ENCODE measurements at places on chromosomes 3 and 15. TPM values are rescaled to one million over a fixed set of nuclear protein-coding genes. Genes with fewer than 3 reads are reported as not detected.

DNA sequence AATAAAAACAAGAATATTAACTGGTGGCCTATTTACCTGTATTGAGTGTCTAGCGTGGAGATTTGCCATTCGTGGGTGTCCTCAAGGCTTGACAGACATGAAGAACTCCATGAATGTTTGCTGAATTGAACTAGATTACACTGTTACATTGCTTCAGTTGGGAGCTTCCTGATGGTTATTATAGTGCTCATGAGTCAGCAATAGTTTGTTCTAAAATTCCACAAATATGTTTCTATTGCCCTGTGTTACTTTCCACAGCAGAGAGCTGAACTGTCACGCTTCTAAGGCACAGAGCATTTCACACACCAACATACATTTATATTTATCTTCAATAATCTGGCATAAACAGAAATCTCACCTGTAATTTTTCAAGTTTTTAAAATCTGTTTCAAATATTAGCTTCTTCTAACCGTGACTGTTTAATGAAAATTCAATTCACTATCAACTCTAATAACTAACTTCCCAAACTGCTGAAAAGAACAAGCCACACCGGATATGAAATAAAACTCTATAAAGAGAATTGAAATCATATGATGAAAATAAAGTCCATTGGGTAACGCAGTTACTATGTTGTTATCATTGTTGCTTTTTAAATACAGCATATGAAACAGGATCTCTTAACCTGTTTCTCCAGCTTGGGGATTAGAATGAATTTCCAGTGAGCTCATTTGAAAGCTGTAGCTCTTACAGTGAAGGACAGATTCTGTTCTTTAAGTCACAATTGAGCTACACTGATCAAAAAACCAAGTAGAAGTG lies 61.2 kb upstream of the MCF2L2 start:
- no peaks in the 10 kb centered on the region for H3K27me3 ChIP-seq
- H3K4me3 ChIP-seq = no peak overlapping the region
- H3K4me1 ChIP-seq = peaks cover 29% of the 10 kb centered on the region

DNA sequence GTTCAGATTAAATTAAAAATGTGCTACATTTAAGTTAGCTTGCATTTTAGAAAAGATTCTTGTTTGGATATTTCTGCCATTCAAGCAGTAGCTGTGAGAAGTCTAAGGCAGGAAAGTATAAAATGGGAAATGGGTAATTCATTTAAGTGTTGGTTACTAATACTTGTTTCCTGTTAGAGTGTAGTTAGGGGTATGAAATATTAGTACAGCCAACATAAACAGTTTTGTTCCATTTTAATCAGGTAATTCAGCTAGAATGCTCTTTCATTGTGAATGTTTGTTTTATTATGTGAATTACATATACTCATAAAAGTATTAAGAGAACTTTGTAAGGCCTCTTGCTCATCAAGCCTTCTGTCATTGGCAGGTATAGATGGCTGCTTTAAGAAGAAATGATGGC lies 19.9 kb downstream of the TATDN2 start:
- no peak overlapping the region for H3K4me3 ChIP-seq
- peaks cover 12% of the 10 kb centered on the region for H3K36me3 ChIP-seq
- H3K27me3 ChIP-seq = no peaks in the 10 kb centered on the region
- H3K27ac ChIP-seq = no peak overlapping the region
- no peak for DNase-seq
- no peaks in the 10 kb centered on the region for H3K4me1 ChIP-seq

DNA sequence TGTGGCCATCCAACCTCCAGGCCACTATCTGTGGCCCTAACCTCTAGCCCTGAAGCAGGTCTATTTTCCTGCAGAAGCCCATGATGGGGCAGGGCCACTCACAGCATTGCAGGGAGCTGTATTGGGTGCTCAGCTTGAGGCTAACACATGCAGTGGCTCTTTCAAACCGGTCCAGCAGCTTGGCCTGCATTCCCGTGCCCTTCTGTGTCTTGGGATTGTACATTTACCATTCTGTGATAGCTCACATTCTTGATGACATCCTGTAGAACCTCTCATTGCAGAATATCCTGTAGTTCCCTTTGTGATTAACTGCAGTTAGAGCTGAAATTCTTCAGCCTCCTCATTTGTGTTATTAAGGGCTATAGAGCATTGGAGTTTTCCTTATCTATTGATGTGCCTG lies 60.8 kb upstream of the ANKRD34C start:
- H3K27me3 ChIP-seq = no peaks in the 10 kb centered on the region
- no peaks in the 10 kb centered on the region for H3K36me3 ChIP-seq
- H3K4me3 ChIP-seq = no peak overlapping the region
- H3K27ac ChIP-seq = no peak overlapping the region

DNA sequence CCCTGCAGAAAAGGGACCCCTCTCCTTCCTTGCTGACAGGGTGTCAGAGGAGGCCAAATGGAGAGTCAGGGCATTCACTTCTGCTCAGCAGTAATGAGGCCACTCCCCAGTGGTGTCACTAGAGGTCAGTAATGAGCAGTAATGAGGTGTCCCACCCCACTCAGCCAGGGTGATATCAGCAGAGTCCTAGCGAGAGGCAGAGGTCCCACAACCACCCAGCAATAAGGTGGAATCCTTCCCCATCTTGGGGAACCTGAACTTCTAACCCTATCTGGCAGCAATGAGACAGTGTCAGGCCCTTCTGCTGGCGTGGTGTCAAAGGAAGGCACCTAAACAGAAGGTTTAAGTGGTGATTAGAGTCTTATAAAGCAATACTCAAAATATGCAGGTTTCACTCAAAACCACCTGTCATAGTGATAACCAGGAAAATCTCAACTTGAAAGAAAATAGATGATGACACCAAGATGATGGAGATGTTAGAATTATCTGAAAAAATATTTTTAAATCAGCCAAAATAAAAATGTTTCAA lies 12.9 kb downstream of the OCA2 start:
- no peaks in the 10 kb centered on the region for H3K4me1 ChIP-seq
- DNase-seq = peak; percentile 84
- H3K27ac ChIP-seq = no peak overlapping the region
- H3K36me3 ChIP-seq = no peaks in the 10 kb centered on the region
- H3K27me3 ChIP-seq = no peaks in the 10 kb centered on the region

DNA sequence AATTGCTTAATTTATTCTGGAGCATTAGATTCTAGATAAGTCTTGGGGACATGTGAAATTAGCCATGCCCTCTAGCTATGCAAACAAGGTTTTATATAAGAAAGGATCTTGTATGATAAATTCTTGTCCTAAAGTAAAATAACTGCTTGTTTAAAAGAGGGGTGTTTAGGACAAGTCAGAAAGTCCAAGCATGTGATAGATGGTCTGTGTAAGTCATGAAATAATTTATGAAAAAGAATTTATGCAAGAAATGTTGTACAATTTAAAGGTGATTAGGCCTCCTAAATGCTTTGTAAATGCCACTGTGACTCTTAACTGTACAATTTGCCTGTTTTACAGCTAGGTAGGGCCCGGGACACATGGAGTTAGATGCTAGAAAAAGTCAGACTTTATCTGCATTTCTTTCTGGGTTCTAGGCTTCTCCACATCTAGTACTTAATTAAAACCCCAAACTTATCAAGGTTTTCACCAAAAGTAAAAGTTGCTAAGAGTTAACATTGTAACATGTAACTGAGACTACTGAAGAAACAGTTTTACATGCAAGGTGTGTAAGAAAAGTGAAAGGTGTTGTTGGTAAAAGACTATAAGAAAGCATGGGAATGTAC lies 13.2 kb downstream of the LINS1 start:
- H3K4me3 ChIP-seq = no peak overlapping the region
- H3K4me1 ChIP-seq = no peaks in the 10 kb centered on the region
- peaks cover 29% of the 10 kb centered on the region for H3K36me3 ChIP-seq
- H3K27me3 ChIP-seq = no peaks in the 10 kb centered on the region
- DNase-seq = peak; percentile 55

GRCh38 chr3:35946121-35946853 lies 307.0 kb downstream of the ARPP21 start:
- DNase-seq = peak; percentile 66
- no peak overlapping the region for H3K27ac ChIP-seq
- H3K4me1 ChIP-seq = no peaks in the 10 kb centered on the region
- H3K4me3 ChIP-seq = no peak overlapping the region

- H3K4me1 ChIP-seq = peaks cover 17% of the 10 kb centered on the region
- H3K27ac ChIP-seq = no peak overlapping the region
- H3K27me3 ChIP-seq = no peaks in the 10 kb centered on the region
- DNase-seq = peak; percentile 80
- no peaks in the 10 kb centered on the region for H3K36me3 ChIP-seq
- no peak overlapping the region for H3K4me3 ChIP-seq
These were observed 335.6 kb downstream of the TUSC7 start for GRCh38 chr3:117045143-117045542.

- H3K4me3 ChIP-seq = no peak overlapping the region
- H3K27ac ChIP-seq = no peak overlapping the region
- peaks cover 30% of the 10 kb centered on the region for H3K4me1 ChIP-seq
These were observed 564.5 kb upstream of the ZNF717 start for GRCh38 chr3:76349715-76350480.

DNA sequence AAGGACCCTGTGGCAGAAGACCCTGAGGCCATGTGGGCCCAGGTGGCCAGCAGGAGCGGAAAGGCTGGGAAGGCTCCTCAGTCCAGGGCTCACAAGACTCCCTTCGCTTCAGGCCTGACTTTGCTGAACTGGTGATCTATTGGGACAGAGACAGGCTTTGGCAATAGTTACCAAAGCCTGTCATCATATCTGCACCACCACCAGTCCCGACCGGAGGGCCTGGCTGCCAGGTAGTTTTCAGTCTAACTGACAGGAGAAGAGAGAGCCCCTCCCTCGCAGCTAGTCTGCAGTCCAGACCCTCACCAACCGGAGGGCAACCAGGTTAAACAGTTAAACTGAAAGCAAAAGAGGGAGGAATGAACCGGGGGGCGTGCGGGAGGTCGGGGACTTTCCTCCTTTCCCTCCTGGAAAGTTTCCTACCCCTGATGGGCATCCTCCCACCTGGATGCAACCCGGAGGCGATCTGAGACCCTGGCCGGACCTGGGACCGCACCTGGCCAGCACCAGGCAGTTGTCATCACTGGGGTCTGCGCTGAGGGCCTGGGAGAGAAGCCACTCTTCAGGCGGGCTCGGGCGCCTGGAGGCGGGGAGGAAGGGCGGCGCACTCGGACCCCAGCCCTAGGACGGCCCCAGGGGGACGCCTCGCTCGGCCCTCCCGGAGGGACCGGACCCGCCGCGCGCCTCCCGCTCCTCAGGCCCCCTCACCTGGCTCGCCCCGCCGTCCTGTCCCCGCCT lies 435 bp downstream of the RAB27A start:
- H3K27ac ChIP-seq = no peak overlapping the region
- DNase-seq = peak; percentile 57
- H3K4me1 ChIP-seq = peaks cover 6% of the 10 kb centered on the region

GRCh38 chr3:52044869-52045619 lies 11.3 kb downstream of the DUSP7 start:
- no peak overlapping the region for H3K4me3 ChIP-seq
- H3K27ac ChIP-seq = no peak overlapping the region
- H3K4me1 ChIP-seq = no peaks in the 10 kb centered on the region

DNA sequence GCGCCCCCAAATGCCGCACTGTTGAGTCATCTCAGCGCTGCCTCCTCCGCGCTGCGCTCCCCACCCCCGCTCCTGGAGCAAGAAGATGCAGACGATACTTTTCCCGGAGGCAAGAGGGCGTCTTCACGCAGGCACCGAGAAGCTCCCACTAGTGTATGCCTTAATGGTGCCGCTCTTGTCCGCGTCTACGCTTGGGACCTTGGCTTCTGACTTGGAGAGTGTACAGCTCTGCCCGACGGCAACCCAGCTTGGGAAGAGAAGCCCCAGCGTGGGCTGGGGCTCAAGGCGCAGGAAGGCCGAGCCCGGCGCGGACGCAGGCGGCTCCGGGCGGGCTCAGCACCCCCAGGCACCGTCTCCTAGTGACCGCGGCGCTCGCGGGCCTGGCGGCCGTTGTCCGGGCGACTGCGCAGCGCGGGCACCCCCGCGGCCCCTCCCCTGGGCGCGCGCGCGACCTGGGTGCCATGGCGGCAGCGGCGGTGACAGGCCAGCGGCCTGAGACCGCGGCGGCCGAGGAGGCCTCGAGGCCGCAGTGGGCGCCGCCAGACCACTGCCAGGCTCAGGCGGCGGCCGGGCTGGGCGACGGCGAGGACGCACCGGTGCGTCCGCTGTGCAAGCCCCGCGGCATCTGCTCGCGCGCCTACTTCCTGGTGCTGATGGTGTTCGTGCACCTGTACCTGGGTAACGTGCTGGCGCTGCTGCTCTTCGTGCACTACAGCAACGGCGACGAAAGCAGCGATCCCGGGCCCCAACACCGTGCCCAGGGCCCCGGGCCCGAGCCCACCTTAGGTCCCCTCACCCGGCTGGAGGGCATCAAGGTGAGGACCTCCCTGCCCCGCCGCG lies at the start of gene P4HTM:
P4HTM (plus strand) TSS at position 446 of the 840 bp plus-strand sequence; CDS start at position 462, 16 bp downstream.
- H3K27ac ChIP-seq = peak within 1 kb of the TSS; percentile 86
- H3K4me1 ChIP-seq = peaks cover 14% of the 10 kb centered on the region
- peak; percentile 92 for DNase-seq

GRCh38 chr15:68330416-68330815 lies 52.9 kb downstream of the FEM1B start:
- H3K27ac ChIP-seq = no peak overlapping the region
- peaks cover 19% of the 10 kb centered on the region for H3K4me1 ChIP-seq
- no peak overlapping the region for H3K4me3 ChIP-seq
- no peak for DNase-seq
- no peaks in the 10 kb centered on the region for H3K27me3 ChIP-seq
- H3K36me3 ChIP-seq = no peaks in the 10 kb centered on the region

DNA sequence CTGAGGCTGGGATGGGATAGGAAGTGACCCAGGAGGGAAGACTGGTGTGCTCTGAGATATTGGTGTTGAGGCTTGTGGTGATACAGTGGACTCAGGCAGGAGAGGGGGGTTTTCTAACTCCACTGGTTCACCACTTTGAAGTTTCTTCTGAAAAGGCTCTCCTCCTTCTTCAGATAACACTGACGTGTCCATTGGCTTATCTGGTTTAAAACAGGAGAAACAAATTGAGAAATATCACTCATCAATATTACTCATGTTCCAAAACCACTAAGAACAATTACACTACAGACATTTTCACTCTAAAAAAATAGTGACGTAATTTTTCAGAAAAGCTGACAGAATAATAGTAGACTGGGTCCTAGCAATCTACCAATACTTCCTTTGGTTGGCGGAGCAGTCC lies 23.1 kb downstream of the TP53BP1 start:
- no peak for DNase-seq
- H3K4me3 ChIP-seq = no peak overlapping the region
- no peaks in the 10 kb centered on the region for H3K4me1 ChIP-seq
- no peak overlapping the region for H3K27ac ChIP-seq
- H3K36me3 ChIP-seq = peaks cover 65% of the 10 kb centered on the region

GRCh38 chr15:57704441-57704840 lies 2.1 kb upstream of the POLR2M start:
- H3K27me3 ChIP-seq = peaks cover 8% of the 10 kb centered on the region
- no peak overlapping the region for H3K27ac ChIP-seq
- H3K4me1 ChIP-seq = 0 out of 2 replicates have a peak, but pooled peaks cover 4% of the 10 kb centered on the region
- no peak overlapping the region for H3K4me3 ChIP-seq
- no peak for DNase-seq
- 0 out of 2 replicates have a peak, but pooled peaks cover 3% of the 10 kb centered on the region for H3K36me3 ChIP-seq

ACKR4 gene
- polyA plus RNA-seq = not detected

CLASP2 gene
- 9.7 TPM for polyA plus RNA-seq

ZNF662 gene
- polyA plus RNA-seq = 1.4 TPM

PCLAF gene
- 206 TPM for polyA plus RNA-seq

All from GM23338 (cell line).